Hypothalamus (tissue), 51 donors: ENCODE measurements at places on chromosomes 12 and 14.

DNA sequence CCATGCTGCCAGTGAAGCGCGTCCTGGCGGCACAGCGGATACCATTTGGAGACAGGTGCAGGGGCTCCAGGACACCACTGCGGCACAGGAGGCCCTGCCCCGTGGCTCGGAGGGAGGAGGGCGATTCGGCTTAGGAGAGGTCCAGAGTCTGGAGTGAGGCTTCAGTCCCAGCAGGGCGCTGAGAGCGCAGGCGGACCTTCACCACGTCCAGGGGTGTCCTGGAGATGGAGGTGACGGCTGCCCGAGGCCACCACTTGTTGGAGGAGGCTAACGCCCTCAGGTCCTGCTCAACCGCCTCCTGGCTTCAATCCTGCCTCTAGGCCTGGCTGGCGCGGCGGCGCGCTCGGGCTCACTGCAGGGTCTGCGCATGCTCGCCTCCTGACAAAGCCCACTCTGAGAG is 45.7 kb downstream of the EIF2S3B start:
- no peak for DNase-seq

DNA sequence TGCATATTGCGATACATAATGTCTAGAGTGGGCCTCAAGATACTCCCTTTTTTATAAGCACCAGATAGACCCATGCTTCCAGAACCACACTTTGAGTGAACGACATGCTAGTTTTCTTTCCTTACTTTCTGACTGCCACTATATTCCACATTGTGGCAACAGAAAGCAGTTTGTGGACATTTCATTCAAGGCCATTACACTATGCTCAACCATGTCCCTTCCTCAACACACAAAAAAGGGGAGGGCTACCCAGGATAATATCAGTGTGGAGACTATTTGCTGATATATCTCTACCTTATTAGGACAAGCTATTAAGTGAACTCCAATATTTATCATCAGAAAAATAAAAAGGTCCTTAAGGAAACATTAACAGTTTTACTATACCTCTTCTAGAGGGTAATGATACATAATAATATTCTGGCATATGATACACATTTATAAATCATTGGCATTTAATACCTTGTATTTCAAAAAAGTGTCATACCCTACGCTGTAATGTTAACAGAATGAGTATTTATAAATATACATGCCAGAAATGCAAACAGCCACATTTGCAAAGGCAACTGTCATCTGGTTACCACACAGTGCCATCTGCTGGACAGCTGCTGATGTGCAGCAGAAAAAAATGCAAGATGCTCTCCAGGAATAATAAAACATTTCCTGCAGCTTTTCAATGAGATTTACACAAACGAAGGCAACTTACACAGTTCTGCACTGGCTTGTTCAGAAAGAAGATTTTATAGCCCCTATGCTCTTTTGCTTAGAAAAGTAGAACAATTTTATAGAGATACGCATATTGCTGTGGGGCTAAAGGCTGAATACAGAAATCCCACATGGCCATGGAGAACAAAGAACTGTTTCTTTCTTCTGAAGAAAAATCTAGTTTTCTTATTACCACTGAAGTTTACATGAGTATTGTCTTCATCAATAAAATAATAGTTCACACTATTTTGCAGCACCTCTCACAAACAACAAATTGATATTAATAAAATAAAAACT is 182.2 kb upstream of the GRIP1 start:
- DNase-seq: no peak

- no peak for DNase-seq
Measured at GRCh38 chr14:65472189-65472588, 59.7 kb downstream of the FUT8 start.

DNA sequence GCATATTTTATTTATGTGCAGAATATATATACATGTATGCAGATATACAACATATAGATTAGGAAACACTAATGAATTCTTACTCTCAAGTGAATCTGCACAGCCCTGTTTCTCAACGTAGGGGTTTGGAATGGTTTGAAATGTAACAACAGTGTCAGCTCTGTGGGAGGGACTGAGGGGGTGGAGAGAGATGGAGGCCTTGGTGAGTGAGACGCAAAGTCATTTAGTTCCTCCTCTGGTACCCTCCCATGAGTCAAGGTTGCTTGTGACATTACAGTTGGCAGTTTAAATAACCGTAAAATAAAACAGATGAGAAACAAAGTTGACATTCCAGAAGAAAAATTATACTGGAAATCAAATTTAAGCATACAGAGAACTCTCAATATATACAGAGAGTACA is 313.0 kb upstream of the PRKD1 start:
- no peak for DNase-seq

DNA sequence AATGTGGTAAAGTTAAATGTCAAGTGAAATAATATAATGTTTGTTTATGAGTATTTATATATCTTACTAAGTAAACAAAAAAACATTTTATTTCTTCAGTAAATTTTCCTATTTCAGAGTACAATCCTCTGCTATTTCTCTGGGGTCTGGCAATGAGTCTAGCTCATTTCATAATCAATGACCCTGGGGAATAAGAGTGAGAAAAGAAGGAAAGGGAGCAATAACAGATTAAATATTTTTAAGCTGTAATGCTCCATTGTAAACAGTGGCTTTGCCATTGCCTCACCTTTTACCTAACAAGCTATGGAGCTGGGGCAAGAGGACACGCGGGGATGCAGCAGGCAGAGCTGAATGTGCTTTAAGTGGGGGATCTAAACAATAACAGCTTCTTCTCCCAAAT is 1071.9 kb downstream of the FLRT2 start:
- no peak for DNase-seq

- no peak for DNase-seq
Measured at GRCh38 chr12:92047393-92047826, 98.2 kb downstream of the BTG1 start.
